ENCODE measurements at places on chromosomes 16 and 17.

GRCh38 chr16:11165894-11166665 is 89.9 kb downstream of the SOCS1 start:
- DNase-seq: no peak

GRCh38 chr17:67244431-67245072 is 444 bp downstream of the HELZ start:
- peak; percentile 24 for DNase-seq

DNA sequence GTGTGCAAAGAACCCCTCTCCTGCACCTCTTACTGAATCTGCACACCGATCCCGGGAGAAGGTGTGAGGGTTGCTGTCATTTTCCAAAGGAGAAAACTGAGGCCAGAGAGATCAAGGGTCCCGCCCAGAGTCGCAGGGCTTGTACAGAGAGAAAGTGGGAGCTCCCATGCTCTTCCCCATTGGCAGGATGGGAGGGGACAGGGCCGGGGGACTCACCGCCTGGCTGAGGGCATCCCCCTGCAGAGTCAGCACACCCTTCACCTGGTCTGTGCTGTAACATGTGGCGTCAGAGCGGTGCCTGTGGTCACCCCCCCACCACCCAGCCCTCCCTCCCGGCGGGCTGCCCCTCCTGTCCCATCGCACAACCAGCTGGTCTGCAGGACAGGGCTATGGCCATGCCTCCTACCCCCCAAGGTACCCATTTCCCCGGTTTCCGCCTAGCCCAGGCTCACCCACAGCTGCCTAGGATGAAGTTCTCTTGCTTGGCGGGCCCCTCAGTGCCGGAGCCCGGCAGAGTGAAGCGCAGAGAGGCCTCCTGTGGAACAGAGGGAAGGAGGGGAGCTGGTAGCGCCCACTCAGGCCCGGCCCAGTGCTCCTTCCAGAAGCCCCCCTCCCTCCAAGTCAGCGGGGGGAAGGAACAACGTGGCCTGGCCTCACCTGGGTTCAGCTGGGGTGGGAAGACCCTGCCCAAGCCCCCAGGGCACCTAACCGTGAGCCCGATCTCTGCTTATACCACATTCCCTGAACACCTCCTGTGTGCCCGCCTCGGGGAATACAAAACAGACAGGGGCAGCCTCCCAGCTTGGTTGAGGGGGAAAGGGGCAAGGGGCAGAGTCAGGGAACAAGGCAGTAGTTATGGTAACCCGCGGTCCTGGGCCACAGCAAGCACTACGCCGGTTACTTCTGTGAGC is 1.1 kb downstream of the ROGDI start:
- DNase-seq: no peak

DNA sequence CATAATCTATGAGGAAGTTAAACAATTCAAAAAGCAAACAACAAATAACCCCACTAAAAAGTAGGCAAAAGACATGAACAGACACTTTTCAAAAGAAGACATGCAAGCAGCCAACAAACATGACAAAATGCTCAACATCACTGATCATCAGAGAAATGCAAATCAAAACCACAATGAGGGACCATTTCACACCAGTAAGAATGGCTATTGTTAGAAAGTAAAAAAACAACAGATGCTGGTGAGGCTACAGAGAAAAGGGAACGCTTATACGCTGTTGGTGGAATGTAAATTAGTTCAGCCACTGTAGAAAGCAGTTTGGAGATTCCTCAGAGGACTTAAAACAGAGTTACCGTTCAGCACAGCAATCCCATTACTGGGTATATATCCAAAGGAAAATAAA is 24.4 kb downstream of the TNFRSF13B start:
- DNase-seq: no peak

GRCh38 chr16:52034830-52035229 is 512.1 kb downstream of the TOX3 start:
- DNase-seq: no peak
